ENCODE measurements at places on chromosomes 13 and 19.

DNA sequence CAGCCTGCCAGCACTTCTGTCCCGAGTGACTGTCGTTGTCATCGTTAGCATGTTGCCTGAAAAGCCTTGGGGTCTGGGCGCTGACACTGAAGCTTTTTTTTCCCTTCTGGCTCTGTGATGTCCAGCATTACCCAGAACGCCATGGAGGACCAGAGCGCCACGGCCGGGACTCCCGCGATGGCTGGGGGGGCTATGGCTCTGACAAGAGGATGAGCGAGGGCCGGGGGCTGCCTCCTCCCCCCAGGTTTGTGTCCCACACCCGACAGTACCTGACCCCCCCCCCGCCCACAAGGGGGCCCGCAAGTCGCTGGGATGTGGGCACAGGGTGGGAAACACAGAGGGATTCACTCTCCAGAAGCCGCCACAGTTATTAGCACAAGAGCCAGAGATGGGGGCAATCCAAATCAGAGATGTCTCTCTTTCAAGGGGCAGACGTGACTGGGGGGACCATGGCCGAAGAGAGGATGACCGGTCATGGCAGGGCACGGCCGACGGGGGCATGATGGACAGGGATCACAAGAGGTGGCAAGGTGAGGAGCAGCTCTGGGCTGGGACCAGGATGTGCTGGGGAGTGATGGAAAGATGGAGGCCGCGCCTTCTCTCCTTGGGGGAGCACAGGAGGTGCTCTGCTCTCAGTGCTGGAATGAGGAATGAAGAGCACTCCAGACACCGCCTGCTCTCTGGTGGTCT, 13.2 kb downstream of the MICOS13 start:
- no peak for DNase-seq

GRCh38 chr13:38417727-38418126, 68.1 kb downstream of the UFM1 start:
- no peak for DNase-seq

- DNase-seq = no peak
Measured at GRCh38 chr13:107942030-107942617, 273.2 kb downstream of the LIG4 start.

DNA sequence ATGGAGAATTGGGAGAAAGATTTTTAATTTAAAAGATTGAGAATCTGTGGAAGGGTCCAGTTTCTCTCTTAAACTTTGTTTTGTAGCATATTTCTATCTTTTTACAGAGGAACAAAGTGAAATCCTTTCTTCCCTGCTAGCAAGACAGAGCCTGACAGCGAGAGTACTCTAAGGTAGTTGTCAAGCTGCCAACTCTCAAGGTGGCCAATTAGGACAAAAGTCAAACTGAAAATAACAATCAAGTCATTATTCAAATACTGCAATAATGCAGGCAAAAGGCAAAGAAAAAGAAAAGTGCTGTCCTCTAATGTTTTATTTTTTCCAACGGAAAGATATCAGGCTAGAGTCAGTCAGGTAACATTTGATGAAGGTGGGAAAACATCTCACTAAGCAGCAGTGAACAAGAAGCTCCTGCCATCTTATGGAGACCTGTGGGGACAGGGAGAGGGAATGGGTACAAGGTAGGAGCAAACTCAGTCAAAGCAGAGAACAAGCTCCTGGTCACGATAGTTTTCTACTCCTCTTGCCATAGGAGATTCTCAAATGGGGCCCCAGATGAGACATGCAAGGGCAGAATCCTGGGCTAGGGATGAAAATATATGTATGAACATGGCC, 801.9 kb upstream of the SLITRK1 start:
- no peak for DNase-seq

GRCh38 chr13:29486551-29486950, 108.9 kb downstream of the SLC7A1 start:
- no peak for DNase-seq

DNA sequence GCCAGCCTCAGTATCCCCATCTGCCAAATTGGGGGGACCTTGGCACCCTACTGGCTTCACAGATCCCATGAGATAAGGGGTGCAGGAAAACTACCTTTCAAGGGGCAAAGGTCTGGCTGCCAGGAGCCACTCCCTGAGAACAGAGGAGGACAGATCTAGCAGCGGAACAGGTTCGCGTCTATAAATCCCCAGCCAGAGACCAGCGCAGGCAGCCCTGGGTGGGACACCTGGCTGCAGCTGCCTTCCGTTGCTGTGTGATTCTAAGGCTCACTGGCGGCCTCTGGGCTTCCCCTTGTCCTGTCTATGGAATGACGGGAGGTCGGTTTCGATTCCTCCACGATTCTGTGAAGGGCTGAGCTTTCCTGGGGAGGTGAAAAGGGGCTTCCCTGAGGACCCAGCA, 7.3 kb downstream of the RELB start:
- no peak for DNase-seq

GRCh38 chr13:20370815-20371421, 138.8 kb upstream of the GJB6 start:
- no peak for DNase-seq

DNA sequence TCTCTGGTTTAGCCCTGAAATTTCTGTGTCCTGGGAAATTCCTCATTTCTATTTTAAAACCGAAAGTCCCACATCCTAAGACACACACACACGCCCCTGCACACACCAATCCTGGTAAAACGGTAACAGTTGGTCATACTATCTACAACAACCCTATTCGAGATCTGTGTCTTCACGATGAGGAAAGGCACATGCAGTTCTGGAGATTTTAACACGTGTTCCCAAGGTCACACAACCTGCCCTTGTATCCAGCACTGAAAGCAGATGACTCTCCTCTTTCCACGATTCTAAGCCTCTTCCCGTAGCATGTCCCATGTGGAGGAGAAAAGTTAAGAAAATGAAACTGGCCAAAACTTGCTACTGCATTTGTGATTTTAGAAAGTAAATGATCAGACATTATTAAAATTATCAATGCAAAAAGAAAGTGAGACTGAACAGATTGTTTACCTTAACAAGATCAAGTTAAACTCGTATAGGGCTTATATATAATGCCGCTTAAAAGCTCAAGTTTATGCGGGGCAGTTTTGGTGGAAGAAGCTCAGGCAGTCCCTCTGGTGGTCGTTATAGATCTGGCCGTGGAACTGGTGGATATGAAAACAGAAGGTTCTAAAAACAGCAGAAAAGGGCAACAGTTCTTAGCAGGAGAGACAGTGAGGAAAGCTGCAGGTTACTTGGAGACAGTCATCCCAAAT, 32.7 kb downstream of the VSTM1 start:
- no peak for DNase-seq

- no peak for DNase-seq
Measured at GRCh38 chr13:97117388-97117910, 104.7 kb upstream of the MBNL2 start.

DNA sequence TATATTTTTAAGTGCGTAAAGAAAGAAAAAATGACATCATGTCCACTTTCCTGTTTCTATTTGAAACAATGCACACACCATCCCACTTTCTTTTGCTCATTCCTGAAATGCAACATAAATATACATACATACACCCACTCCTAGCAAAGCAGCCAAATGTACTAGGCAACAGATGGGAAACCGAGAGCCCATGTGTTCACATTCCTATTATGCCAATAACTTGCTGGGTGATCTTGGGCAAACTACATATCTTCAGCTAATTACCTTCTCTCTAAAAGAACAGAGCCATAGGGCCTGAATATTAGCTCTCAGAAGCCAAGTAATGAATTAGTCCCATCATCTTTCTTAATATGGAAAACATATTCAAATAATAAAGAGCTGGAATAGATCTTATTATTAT, 610.6 kb upstream of the ATXN8OS start:
- DNase-seq = peak; percentile 52

GRCh38 chr19:48683349-48683748, 10.5 kb upstream of the NTN5 start:
- DNase-seq = peak; percentile 52

DNA sequence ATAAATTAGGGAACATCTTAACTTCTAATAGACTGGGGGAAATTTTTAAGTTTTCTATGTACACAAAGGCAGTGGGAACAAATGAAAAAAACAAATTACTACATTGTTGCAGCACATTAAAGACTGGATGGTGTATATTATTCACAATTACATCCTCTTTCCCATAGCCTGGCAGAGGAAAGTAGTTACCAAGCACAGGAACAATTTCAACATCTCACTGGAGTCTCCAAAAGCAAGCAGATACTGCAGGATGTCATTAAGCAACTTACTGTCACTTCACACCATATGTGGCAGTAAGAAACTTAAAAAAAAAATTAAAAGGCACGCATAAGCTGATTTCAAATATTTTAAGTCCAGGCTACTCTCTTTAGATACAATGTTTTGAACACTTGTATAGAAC, 6.4 kb upstream of the EFNB2 start:
- no peak for DNase-seq

DNA sequence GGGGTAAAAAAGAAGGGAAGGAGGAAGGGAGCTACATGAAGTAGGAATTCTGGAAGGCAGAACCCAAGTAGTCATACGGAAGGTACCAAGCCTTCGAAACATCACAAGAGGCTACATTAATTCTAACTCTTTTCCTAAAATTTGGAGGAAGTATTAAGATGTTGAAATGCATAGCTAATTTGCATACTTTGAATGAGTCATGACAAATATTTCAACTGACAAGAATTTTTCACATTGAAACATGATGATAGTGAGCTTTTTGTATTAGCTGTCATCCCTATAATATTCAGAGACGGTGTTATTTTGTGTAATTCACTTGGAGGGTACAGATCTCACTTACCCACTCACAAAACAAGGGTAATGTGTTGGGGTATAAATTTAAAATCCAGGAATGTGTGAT, 9.1 kb upstream of the ACOD1 start:
- no peak for DNase-seq

DNA sequence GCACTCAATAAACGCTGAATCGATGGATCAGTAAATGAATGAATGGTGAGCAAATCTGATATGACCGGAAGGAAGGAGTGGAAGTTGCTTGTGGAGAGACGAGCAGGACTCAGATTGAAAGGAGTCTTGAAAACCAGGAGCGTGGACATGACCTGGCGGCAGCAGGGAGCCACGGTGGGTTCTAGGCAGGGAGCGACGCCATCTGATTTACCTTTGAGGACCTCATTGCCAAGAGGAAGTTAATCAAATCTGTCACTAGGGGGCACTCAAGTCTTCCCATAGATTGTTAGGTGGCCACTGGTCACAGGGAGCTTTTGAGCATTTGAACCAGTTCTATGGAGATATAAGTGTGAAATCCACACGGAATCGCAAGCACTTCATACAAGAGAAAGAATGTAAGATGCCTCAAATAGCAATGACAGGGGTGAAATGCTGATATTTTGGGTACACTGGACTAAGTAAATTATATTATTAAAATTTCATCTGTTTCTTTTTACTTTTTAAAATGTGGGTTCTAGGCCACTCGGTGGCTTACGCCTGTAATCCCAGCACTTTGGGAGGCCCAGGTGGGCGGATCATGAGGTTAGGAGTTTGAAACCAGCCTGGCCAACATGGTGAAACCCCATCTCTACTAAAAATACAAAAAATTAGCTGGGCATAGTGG, 9.2 kb upstream of the FBN3 start:
- peak; percentile 92 for DNase-seq

DNA sequence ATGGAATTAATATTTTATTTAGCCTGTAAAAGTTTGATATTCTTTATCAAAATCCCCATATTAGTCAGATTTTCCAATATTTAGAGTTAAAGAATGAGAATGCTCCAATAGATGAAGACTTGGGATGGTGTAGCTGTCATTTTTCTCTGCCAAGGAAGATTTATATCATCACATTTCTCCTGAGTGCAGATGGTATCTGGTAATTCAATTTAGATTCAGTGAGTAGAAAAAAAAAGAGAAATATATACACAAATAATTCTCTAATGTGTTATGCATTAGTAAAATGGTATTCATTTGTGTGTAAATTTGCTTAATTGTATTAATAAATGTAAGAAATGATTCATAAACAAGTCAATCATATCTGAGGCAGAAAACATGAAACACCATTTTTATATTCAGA, 1508.7 kb upstream of the PCDH20 start:
- no peak for DNase-seq

DNA sequence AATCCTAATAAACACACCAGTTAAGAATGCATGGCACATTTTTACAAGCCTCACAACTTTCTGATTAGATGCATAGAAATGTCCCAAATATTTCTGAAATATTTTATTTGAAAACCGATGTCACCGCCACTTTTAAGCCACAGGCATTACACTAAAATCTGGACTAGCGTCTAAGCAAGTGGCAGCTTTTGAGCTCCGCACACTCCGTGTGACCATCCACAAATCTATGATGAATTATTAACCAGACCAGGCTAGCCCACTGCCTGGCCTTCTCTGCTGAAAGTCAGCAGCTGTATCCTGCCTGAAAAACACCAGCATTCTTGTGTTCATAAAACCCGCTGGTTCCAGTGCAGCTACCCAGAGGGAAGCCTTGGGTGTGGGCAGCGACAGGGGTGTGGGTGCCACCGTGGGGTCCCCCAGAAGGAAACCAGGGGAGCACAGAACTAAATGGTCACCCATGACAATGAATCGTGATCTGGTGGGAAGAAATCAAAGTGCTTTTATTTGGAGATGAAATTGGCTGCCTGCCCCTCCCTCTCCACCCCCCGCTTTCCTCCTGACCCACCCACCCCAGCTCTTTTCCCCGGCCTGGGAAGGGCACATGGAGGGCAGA, 13.8 kb downstream of the RASA3 start:
- DNase-seq = no peak

Data from G401 (cell line).